ENCODE measurements at places on chromosomes 13 and 19.

DNA sequence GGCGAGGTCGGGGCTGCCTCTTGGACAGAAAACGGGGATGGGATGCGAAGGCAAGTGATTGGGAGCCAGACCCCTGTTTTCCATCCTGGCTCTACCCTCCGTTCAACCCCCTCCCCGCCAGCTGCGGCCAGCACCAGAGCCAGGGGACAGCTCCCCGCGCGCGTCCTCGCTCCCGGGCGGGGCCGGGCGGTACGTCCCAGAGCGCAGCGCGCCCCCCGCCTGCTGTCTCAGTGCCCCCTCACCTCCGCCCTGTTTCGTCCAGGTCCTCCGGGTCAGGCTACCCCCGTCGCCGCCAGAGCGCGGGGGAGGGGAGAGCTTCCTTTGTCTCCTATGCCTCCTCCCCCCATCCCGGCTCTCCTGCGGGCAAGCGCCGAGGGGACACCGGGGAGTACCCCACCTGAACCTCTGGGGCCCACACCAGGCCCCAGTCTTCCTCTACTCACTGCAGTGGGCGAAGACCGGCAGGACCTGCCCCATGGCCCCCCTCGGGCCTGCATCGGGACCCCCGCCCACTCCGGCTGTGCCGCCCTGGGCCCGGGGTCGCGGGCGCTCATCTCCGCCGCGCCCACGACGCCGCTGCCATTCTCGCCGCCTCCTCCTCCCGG, 396 bp downstream of the RTN2 start:
- DNase-seq, result no peak

GRCh38 chr19:7527516-7528191, 5.2 kb downstream of the MCOLN1 start:
- no peak for DNase-seq

DNA sequence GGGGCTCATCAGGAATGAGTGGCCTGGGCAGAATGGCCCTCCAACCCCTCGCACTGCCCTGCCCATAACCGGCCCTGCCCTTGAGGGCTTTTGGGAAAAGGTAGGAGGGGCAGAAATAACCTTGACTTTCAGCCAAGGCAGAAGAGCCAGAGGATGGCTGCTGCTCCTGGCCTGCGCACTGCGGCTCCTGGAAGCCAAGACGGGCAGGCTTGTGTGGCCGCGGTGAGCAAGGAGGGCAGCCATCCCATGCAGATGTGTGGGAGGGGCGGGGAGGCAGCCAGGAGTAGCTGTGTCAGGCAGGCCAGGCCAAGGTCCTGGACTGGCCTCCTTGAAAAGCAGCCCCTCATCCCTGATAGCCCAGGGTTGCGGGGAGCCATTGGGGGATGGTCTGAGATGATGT, 57.6 kb upstream of the URI1 start:
- no peak for DNase-seq

DNA sequence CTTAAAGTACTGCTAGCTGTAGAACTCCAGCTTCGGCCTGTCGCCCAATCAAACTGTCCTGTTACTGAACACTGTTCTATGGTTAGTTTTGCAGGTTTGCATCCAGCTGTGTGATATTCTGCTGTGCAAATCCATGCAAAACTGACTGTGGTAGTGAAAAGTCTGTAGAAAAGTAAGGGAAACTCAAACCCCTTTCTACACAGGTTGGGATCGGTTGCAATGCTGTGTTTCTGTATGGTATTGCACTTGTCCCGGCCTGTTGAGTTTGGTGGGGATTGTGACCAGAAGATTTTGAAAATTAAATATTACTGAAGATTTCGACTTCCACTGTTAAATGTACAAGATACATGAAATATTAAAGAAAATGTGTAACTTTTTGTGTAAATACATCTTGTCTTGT, 3.6 kb downstream of the MIR17HG start:
- no peak for DNase-seq

DNA sequence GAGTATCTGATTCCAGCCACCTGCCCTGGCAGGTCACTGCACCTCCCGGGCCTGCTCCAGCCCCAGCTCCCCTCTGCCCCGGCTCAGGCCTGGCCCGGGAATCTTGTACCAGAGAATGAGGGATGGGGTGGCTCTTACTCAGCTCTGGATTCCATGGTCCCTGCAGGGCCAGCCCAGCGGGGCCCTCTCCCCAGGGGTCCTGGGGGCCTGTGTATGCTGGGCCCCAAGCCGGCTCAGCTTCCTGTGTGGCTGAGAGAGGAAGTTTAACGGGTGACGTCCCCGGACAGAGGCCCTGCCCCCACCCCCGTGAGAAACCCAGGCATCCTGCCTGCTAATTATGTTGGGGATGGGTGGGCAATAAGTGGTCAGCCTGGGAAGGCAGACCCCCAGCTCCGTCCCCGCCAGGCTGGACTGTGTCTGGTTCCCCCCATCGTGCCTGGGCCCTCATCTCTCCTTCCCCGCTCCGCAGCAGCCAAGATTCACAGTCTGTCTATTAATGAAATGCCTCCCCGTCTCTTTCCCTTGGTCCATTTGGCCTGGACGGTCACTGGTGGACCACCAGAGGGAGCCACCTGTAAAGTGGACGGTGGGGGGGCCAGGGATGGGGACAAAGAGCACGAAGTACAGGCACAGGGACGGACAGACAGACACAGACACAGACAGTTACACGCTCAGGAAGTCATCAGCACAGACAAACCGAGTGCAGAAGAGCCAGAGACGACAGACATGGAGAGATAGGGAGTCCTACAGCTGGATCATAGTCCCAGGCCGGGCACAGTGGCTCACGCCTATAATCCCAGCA, at the start of gene DENND1C:
Gene DENND1C, minus strand, starts transcription at position 247 of the 802 bp plus-strand sequence. Its CDS starts 92 bp downstream, at position 155.
- DNase-seq, result no peak

Measured in NT2/D1 (cell line).